ENCODE measurements at places on chromosomes 3 and 15.

DNA sequence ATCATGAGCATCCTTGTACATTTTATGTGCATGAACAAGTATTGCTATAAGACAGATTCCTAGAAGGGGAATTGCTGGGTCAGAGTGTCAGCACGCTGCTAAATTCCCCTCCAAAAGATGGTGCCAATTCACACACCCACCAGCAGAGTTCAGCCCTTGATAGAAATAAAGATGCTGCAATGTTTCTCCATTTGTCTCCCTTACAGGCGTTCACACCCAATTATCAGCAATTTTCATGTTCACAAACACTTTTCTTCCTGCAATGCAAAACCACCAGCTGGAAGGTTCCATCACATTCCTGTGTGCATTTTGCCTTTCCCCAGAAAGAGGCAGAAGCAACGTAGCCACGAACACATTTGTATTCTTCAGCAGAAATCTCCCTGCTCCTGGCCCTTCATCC is 3.3 kb upstream of the TAMM41 start:
- no peak for DNase-seq

DNA sequence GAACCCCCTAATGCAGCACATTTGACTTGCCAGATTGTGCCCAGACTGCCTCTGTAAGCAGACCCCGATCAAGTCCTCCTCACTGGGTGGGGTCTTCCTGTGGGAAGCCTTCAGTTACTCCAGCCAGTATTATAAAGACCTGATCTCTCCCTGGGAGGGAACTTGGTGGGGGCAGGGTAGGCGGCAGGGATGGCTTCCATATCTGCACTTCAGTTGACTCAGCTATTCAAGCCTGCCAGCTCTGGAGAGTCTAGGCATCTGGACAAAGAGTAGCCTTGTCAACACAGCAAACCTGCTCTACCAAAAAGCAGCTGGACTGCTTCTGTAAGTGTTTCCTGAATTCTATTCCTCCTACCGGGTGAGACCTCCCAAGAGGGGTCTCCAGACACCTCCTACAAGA is 21.0 kb upstream of the SLC25A38 start:
- no peak for DNase-seq

- DNase-seq = no peak
Observed at GRCh38 chr3:21508246-21508645, 242.8 kb downstream of the ZNF385D start.

- DNase-seq = peak; percentile 46
Observed at GRCh38 chr3:178352326-178353005, 183.8 kb upstream of the KCNMB2 start.

- DNase-seq = no peak
Observed at GRCh38 chr3:52056521-52056967, at the start of gene DUSP7. Gene DUSP7, minus strand, starts transcription at chr3:52056571. Its CDS starts 205 bp downstream, at chr3:52056366.

DNA sequence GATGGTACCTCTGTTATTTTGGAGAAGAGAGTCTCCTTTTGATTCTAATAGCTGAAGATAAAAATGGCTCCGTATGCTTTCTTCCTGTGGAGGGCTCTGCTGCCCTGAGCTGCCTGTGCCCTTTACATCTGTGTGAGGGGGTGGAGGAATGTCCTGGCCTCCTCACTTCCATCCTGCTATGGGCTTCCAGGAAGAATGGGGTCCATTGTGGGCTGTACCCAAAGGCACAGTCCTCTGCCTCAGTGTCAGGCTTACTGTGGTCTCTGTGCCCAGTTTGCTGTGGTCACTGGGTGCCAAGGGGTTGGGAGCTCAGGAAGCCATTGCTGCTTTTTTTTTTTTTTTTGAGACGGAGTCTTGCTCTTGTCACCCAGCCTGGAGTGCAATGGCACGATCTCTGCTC is 14.4 kb downstream of the DAG1 start:
- DNase-seq = no peak

- DNase-seq = no peak
Observed at GRCh38 chr3:135811651-135812050, 153.9 kb upstream of the PPP2R3A start.

GRCh38 chr3:48238531-48239085 is 2.3 kb upstream of the ZNF589 start:
- DNase-seq = no peak

GRCh38 chr15:100383302-100384107 is 41.7 kb upstream of the ADAMTS17 start:
- DNase-seq = no peak

DNA sequence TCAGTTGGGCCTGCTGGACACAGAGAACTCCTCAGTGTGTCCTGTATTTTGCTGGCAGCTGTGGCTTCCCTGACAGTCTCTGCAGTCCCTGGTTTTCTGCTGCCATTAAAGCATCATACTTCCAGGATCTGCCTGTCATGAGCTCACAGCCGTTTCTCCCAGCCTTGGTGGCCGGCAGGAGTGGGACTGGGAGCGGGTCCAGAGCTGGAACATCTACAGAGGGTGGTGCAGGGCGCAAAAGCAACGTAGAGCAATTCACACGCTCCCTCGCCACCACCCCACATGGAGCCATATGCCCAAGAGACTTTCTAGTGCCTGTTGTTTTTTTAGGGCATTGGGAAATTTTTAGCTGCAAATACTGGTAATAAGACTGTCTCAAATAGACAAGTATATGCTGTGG is 33.6 kb downstream of the ABTB1 start:
- DNase-seq = no peak

- no peak for DNase-seq
Observed at GRCh38 chr3:101270149-101270548, 50.2 kb downstream of the IMPG2 start.

DNA sequence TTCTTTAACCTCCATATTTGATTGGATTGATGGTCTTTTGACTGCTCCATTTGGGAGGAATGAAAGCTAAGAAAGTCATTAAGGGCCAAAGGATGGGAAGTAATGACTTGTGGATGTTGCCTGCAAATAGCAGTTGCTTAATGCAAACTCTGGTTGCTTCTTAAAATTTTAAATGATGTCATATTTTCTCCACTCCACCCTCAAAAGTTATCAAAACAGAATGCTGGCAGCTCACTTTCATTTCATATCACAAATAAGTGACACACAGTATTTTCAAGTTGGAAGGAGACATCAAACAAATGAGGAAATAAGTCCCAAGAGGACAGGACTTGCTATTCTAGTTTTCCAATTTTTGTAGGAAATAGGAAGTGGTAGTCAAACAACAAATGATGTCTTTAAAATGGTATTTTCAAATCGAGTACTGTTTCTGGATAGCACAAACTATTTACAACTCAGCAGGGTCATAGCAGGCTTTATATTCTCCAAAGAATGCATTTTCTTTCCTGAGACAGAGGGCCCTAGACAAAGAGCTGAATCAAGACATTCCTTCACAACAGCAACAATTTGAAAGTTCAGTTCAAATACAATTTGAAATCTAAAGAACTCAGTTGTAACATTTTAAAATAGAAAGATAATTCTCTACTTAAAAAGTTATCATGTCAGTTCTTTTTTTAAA is 165.1 kb upstream of the UBE2E1 start:
- DNase-seq = no peak

DNA sequence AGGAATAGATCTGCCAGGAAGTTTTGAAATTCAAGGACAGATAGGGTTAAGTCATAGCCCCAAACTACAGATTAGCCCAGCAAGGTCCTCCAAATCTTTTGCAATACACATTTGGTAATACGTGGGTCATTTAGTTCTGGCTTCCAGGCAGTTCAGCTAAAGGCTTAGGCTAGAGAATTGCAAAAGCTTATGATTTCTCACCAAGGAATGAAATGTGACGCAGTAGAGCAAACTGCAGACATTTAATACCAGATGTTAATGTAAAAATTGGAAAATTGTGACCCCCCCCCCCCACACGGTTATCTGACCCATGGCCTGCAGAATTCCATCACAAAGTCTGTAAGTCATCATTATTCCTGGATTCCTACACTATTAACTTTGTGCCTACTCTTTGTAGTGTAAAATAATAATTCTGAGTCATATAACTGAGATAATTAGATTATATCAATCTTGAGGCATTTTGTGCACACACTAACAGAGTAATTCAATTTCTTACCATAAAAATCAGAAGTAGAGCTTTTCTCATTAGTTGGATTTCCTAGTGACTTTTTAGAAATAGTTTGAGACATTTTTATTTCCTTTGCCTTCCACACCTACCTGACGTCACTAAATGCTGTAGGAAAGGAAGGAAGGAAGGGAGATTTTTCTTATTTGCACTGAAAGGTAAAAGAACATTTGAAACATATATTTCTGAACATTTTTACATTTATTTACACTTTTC is 235.2 kb downstream of the DTWD1 start:
- no peak for DNase-seq

DNA sequence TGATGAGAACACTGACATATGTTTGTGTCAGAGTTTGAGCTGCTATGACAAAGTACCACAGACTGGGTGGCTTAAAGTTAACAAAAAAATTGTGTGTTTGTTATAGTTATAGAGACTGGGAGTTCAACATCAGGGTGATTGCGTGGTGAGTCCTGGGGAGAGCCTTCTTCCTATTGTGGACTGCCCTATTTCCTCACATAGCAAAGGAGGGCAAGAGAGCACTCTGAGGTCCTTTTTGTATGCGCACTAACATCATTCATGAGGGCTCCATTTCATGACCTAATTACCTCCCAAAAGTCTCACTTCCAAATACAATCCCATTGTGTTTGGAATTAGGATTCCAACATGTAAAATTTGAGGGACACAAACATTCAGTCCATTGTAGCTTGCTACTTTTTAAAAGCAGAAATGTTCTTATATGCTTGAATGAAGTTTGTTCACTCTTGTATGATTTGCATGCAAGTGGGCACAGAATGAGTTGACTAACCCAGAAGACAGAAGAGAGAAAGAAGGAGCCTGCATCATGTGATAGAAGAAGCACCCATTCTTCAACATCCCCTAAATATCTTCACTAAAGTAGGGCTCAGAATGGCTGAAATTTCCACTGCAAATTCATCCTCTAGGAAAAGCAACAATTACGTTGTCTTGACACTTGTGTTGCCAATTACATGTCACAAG is 18.9 kb upstream of the ALCAM start:
- DNase-seq = no peak

GRCh38 chr3:5498981-5499380 is 311.5 kb downstream of the EDEM1 start:
- DNase-seq = no peak

DNA sequence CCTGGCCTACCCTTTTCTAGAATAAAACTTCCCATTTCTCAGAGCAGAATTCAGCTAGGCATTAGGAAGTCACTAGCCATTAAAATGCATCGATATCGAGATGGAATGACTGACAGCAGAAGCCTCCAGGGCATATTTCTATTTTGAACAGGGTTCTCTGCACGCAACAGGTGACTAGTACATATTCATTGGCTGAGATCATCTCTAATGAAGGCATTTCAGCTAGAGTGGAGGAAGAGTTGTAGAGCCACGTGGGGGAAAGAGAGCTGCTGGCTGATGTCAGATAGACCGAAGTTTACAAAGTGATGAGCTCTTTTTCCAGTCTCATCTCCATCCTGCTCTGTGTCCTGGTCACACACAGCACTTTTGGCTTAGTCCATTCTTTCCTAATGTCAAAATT is 7.5 kb downstream of the TMEM40 start:
- no peak for DNase-seq

DNA sequence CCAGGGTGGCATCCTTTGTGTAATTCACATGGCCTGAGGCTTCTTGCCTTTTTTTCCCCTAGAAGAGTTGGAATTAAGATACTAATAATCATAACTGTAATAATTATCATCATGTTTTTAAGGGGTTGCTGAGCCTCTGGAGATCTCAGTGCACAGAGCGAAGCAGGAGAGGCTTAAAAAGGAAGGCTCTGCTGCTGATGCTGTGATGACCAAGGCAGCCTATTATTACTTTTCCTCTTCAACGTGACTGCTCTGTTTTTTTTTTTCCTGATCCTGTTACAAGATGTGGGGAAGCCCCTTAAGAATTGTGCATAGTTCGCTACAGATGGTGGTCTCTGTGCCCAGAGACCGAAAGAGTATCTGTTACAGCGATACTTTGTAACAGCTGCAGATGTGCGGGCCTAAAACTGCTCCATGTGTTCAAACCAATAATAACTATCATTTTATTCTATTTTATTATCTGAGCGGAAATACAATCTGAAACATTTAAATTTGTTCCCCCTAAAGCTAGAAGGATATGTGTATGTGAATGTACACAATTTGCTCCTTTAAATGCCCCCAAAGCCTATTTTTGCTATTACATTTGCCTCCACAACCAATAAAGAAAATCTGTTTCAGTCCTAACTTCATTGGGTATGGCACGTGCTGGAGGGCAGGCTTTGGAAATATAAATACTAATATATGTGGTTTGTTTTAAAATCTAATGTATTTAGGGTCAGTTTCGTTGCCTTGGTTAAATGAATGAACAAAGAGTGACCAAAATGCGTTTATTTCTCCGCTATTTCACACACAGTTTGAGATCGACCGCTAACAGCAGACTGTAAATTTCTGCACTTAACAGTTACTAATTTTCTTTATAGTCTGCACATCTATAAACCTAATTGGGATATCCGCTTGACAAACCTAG is 4.6 kb downstream of the SHOX2 start:
- DNase-seq = no peak

DNA sequence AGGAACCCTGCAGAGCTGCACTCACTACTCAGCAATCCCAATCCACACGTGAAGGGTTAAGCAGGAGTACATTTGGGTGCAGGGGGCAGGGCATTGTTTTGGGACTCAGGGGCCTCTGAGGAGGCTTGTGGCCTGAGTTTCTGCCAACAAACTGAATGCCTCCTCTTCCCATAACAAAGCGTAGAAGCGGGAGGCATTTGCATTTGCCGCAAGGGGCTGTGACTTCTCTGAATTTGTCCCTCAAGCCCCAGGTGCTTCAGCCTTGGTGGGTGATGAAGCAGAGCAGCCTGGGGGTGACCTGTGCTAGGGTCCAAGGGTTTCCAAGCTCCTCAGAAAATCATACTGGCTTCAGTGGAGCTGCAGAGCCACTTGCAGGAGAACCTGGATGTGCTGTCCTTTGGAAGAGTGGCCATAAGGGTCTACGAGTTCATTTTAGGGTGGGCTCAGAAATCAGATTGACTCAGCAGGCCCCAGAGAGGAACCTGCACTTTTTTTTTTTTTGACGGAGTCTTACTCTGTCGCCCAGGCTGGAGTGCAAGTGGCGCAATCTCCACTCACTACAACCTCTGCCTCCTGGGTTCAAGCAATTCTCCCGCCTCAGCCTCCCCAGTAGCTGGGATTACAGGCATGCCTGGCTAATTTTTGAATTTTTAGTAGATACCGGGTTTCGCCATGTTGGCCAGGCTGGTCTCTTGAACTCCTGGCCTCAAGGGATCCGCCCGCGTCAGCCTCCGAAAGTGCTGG is 1.4 kb upstream of the RPSA start:
- DNase-seq = peak; percentile 92

- DNase-seq = no peak
Observed at GRCh38 chr15:58380280-58380945, 51.4 kb upstream of the LIPC start.

DNA sequence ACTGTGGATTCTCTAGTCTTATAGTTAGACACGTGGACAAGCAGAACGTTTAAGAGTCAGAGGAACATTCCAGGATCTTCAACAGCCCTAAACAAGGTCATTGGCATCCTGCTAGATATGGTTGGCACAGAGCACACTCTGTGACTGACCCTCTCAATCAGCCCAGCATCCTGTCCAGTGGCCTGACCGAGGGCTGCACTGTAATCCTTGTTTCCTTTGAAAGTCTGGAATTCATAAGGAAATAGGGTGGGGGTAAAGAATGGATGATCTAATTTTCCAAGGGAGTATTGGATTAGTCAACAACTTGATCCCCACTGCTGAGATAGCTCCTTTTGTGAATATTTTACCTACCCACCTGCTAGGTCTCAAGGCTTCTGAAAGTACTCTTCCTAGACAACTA is 94.5 kb upstream of the DLG1 start:
- no peak for DNase-seq

GRCh38 chr3:133380481-133381225 is 19.2 kb upstream of the BFSP2 start:
- no peak for DNase-seq

GRCh38 chr3:190401963-190402362 is 14.0 kb downstream of the CLDN16 start:
- no peak for DNase-seq

Measured in NT2/D1 (cell line).